ENCODE measurements at places on chromosomes 4 and X.

DNA sequence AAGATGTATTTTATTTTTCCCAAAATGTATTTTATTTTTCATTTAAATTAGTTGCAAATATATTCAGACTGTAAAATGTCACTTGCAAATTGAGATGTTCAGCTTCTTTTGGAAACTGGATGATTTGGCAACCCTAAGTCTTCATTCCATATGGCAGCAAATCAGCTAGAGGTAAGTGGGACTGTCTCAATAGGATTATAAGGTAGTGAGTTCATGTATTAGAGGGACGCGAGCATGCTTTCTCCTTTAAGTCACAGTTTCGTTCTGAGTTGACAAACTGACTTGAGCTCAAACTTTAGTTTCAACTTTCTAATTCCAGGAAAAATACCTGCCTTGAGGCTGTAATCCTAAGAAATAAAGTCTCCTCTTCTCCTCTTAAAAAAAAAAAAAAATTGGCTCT is 44.2 kb upstream of the TMEM131L start:
- no peak for DNase-seq

GRCh38 chrX:48938721-48939425 is 18.5 kb downstream of the OTUD5 start:
- DNase-seq, result no peak

- no peak for DNase-seq
These were observed 24.9 kb upstream of the CXXC4 start for GRCh38 chr4:104519588-104519987.

GRCh38 chr4:117987464-117987863 is 46.8 kb upstream of the NDST3 start:
- no peak for DNase-seq

GRCh38 chr4:176187624-176188023 is 7.8 kb downstream of the SPATA4 start:
- no peak for DNase-seq

DNA sequence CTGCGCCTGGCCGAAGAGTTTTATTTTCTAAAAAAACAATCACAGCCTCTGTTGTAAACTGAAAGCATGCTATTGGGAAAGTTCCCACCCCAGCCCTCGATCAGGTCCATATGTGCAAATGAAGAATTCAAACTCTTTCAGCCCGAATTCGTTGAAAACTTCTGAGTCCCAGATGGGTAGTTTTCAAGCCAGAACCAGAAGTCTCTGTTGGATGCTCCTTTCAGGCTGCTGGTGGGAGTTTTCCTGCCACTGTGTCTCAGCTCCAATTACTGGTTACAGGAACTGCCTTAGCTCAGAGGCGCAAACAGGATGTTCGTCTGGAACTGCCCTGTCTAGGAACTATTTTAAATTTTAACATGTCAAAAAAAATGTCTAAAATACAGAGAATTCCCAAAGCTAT is 9.3 kb upstream of the ALG13 start:
- peak; percentile 9 for DNase-seq

DNA sequence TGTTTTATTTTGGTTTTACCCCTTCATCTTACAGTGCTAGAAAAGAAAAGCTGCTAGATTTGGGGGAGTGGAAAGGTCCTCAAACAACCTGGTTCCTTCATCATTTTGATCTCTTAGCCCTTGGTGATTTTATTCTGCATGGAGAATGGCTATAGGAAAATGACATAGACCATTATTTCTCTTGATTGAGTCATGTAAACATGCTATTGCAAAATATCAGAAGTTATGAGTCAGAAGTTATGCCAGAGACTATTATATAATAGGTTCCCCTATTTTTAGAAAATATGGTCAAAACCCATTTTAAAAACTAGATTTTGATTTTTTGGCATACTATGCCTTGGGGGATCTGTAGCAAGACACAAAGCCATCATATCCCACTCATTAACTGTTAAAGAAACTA is 83.7 kb upstream of the FAM9C start:
- DNase-seq, result peak; percentile 45

DNA sequence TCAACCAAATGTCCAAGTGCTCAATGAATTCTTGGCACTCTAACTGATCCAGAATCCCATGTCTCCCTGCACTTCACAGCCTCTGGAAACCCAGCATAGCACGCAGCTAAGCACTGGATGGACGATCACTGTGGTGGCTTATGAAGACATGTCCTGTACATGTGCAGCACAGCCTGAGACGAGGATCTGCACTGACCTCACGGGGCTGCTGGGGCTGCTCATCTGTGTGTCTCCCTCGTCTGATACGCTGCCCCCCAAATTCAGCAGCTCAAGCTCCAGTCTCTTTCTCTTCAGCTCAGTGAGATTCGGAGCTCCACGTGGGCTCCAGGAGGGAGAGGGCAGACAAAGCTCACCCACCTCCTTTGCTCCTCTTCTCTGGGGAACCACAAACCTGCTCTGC is 126.9 kb downstream of the CPZ start:
- DNase-seq, result no peak

- no peak for DNase-seq
These were observed 159.6 kb downstream of the STIM2 start for GRCh38 chr4:27020203-27020602.

DNA sequence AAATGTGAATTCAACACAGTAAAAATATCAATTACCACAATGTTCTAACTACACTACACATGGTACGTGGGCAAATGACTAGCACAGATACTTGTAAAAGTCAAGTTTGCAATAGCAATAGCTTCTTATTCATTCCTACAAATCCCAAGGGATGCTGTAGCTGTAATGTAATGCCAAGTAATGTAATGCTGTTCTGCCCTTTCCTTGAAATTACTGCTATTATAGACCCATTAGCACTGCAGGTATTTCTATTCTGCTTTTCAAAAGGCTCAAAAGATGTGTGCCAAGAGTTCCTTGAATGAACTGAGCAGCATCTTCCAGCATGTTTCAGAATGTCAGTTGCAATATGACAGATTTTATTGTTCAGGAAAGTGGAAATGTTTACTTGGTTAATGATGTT is 129.9 kb upstream of the BANK1 start:
- DNase-seq, result no peak

DNA sequence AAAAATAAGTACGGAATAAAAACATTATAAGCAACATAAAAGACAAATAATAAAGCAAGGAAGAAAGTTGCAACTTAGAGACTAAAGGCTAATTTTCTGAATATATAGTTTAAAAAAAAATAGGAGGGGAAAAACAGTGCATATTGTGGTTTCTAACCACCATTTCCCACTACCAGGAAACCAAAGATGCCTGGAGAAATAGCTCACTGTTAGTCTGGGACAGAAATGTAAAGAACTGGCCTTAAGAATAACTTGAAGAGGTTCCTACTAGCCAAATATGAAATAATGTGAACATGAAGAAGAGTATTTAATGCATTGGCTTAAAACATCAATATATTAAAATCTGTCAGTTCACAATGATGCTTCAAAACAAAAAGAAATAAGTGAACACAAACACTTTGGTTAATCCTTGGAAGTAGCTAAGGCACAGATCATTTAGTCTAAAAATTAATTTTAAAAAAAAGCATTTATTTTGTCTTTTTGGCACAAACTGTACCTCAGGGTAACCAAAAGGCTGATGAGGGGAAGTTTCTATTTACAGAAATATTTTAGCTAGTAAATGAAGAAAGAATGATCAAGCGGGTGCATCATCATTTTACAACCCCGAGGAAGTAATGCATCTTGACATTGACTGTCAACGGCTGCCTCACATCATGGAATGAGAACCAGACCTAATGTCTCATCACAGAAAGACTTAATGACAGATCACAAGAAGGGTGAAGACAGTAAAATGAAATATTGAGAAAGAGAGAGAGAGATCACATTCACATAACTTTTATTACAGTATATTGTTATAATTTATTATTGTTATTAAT is 297.2 kb upstream of the LDB2 start:
- peak; percentile 50 for DNase-seq

GRCh38 chr4:111984169-111984819 is 161.0 kb upstream of the FAM241A start:
- no peak for DNase-seq

- peak; percentile 99 for DNase-seq
These were observed 36.0 kb upstream of the ARSJ start for GRCh38 chr4:114015444-114015899.

Measured in fibroblast of skin of back (primary cell).